ENCODE measurements at places on chromosomes 7 and 10.

DNA sequence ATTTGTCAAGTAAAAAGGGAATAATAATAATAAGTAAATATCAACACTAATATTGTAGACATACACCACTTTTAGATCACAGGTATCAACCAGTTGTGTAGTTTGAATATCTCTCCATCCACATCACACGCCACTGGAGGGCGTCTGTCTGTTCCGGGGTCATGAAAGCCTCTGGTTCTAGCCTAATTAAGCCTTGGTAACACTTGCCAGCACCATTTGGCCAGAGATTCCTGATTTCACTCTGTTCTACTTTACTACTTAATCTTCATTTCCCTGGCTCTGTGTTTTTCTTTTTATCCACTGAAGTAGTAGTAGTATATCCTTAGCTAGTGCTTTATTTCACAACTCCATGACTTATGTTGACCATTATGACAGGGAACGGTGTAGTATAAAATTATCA is 285.6 kb upstream of the POM121L12 start:
- no peak for DNase-seq

DNA sequence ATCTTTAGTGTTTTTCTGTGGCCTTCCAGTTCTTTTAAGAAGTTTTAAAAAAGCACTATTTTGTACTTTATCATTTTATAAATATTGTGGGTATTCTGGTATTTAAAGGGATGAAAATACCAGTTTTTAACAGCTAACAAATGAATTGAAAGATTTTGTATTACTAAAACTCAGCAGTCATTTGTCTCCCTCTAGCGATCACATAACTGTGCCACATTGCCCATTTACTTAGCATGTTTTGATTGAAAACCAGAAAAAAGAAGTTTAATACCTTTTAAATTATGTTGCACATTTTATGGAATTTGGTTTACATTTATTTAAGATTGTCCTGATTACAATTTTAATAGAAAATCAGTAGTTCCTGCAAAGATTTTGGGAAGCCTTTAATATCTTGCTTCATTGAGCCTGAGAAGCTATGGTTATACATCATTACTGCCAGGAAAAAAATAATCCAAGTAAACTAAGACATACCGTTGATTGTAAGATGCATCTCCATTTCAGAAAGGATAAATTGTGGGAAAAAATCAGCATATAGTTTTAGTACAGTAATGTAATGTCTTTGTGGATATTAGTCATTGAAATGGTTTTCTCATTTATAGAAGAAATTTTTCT is 34.9 kb downstream of the TAX1BP1 start:
- DNase-seq: no peak

DNA sequence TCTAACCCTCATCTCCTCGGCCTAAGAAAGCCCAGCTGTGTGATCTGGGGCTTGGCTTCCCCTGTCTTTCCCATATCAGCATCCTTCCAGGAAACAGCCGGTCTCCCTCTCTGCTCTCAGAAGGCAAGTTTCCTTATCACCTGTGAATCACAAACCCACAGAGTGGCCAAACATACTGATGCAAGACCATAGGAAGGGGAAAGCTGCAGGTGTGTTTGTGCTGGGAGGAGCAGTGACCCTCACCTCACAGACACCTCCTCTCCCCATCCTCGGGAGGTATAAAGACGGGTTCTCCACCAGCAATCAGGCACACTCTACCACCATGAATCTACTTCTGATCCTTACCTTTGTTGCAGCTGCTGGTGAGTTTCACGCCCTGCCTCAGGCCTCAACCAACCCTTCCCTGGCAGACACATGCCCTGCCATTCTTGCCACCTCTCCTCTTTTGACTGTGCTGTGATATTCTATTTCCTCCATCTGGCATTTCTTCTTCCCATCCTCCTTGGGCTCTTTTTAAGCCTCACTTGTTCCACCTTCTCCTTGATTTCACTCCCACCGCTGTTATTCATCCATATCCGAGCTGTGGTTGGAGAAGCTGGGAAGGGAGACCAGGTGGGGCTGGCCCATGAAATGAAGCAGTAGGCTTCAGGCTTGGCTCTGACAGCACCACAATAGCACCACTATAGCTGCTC is at the start of gene PRSS2:
TSS of gene PRSS2 (plus strand) at position 310 of the 692 bp plus-strand sequence. CDS start at position 323, 13 bp downstream.
- DNase-seq: no peak

GRCh38 chr10:26534384-26534783 is 96.2 kb downstream of the APBB1IP start:
- DNase-seq: no peak

DNA sequence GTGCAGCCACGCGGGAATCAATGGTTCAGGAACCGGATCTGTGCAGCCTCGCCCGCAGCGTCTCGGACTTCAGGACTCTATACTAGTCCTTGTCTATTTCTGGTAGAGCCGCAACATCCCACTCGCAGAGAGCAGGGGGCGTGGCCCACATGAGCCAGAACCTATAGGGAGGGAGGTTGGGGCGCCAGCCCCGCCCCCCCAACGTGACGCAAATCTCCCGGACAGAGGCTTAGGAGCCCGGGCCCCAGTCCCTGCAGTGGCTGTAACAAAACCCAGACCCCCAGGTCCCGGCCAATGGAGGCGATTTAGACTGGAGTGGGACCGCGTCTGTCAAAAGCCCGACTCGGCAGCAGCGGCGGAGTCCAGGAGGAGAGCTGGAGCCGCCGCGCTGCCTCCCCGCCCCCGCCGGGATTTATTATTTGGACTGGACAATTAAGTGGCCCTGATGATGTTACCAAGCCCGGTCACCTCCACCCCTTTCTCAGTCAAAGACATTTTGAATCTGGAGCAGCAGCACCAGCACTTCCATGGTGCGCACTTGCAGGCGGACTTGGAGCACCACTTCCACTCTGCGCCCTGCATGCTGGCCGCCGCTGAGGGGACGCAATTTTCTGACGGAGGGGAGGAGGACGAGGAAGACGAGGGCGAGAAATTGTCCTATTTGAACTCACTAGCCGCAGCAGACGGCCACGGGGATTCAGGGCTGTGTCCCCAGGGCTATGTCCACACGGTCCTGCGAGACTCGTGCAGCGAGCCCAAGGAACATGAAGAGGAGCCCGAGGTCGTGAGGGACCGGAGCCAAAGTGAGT is at the start of gene NKX2-3:
TSS of gene NKX2-3 (plus strand) at position 256 of the 809 bp plus-strand sequence. CDS start at position 446, 190 bp downstream.
- DNase-seq: no peak

DNA sequence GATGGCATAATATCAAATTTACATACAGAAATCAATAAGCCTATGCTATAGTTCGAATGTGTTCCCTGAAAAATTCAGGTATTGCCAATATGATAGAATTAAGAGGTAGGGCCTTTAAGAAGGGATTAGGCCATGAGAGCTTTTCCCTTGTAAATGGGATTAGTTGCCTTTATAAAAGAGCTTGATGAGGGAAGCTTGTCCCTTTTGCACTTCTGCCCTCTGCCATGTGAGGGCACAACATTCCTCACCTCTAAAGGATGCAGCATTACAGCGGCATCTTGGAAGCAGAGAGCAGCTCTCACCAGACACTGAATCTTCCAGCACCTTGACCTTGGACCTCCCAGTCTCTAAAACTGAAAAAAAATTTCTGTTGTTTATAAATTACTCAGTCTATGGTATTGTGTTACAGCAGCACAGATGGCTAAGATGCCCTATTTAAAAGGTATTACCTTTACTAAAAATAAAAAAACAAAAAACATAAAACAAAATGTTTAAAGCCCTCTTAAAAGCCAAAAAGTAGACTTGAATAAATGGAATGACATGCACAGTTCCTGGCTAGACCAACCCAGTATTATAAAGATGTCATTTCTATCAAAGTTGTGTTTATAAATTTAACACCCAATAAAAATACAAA is 909.6 kb downstream of the REEP3 start:
- DNase-seq: no peak

GRCh38 chr10:44020322-44021111 is 364.4 kb downstream of the CXCL12 start:
- no peak for DNase-seq

DNA sequence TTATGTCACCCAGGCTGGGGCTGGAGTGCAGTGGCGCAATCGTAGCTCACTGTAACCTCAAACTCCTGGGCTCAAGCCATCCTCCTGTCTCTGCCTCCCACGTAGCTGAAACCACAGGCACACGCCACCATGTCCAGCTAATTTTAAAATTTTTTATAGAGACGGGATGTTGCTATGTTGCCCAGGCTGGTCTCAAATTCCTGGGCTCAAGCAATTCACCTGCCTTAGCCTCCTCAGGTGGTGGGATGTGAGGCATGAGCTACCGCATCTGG is 123.2 kb upstream of the PARD3 start:
- no peak for DNase-seq

- DNase-seq: no peak
Measured at GRCh38 chr7:19982841-19983835, 209.7 kb upstream of the TMEM196 start.

DNA sequence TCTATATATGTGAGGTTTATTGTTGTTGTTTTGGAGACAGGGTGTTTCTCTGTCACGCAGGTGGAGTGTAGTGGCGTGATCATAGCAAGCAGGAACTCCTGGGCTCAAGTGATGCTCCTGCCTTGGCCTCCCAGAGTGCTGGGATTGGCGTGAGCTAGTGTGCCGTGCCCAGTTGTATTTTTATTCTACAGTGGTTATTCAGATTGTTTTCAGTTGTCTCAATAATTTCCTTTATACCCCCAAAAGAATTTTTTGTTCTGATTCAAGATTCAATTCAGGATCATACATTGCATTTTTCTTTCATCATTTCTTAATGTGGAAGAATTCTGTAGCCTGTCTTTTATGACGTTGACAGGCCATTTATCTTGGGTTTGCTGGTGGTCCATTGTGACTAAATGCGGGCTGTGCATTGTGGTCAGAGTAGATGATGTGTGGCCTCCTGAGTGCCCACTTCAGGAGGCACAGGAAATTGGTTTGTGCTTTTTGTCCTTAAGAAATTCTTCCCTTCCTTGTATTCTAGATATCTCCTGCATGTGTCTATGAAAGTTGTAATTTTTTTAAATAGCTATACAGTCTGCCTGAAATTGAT is 22.9 kb downstream of the RBM33 start:
- no peak for DNase-seq

- no peak for DNase-seq
Measured at GRCh38 chr7:8931906-8932646, 498.7 kb downstream of the NXPH1 start.

- no peak for DNase-seq
Measured at GRCh38 chr10:95419399-95419798, 128.6 kb upstream of the PDLIM1 start.

DNA sequence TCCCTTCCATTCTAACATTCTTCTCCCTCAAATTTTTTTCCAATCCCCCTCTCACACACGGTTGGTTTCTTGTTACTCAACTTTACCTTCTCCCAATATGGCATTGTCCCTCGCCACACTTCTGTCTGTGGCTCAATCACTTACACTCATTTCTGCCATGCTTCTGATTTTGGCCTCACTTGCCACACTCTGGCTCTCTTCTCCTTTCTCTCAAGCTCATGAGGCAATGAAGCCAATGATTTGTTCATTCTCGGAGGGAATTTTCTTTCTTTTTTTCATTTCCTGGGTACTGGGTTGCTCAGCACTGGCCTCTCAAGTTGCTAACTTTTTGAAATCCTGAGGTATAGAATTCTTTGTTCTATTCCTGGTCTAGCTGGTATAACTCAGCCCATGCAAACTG is 4.0 kb upstream of the MYOZ1 start:
- no peak for DNase-seq

DNA sequence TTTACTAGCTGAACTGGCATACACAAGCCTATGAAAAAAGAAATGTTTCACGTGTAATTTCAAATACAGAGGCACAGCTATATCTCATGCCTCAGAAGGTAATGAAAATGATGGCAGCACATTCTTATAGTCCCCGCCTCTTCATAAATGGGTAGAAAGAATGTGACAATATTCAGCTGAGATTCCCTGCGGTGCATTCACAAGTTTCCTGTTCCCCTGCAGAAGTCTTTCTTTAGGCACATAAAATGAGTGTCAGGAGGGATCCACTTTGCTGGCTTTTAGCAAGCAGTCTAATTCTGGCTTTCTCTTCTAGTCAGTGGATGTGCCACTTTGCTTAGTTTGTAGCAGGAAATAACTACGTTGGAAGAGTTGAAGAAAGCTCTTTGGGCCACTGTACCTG is 56.1 kb downstream of the DGKB start:
- no peak for DNase-seq

DNA sequence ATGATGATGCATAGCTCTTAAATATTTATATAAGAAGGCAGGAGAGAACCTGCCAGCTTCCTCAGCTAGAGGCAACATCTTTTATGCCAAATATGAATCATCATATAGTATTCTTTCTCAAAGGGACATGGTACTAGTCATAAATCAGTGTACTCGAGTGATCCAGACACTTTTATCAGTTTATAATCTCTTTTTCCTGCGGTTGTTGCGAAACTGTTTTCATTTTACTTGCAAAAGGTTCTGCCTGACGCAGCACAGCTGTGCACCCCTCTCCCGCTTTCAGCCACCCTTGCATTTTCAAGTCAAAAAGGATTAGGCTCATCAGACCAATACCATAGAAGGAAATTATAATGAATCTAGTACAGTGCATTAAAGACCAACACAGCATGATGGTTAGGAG is 332.3 kb upstream of the PRKCQ start:
- no peak for DNase-seq

GRCh38 chr10:86083664-86084175 is 282.9 kb downstream of the GRID1 start:
- no peak for DNase-seq

DNA sequence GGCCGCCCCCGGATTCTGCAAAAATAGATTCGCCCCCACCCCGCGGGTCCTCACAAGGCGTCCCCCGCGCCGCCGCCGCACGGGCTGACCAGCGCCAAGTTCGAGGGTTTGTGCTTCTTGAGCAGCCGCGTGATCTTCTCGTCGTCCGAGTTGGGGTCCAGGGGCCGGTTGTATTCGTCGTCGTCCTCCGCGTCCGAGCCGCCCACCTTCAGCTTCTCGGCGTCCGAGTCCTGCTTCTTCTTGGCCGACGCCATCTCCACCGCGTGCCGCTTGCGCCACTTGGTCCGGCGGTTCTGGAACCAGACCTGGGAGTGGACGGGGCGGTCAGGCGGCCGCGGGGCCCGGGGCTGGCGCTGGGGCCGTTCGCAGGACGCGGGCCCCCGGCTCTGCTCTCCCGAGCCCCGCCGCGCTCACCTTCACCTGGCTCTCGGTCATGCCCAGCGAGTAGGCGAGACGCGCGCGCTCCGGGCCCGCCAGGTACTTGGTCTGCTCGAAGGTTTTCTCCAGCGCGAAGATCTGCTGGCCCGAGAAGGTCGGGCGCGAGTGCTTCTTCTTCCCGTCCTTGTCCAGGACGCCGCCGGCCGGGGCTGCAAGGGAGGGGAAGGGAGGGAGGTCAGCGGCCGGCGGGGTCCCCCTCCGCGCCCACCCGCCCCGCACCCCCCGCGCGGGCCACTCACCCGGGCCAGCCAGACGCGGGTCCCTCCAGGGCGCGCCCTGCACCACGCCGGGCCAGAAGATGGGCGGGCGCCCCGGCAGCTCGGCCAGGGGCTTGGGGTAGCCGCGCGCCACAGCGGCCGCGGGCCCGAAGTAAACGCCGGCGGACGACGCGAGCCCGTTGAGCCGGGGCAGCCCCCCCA is 853 bp downstream of the NKX6-2 start:
- no peak for DNase-seq

- no peak for DNase-seq
Measured at GRCh38 chr10:16606421-16606820, 84.7 kb upstream of the C1QL3 start.

- no peak for DNase-seq
Measured at GRCh38 chr10:131115321-131115720, 196.2 kb downstream of the TCERG1L start.

- DNase-seq: no peak
Measured at GRCh38 chr7:74032191-74032490, 4.2 kb downstream of the ELN start.

GRCh38 chr10:132479024-132479602 is 58.5 kb upstream of the INPP5A start:
- DNase-seq: no peak
